ENCODE measurements at places on chromosomes 3 and 15.

DNA sequence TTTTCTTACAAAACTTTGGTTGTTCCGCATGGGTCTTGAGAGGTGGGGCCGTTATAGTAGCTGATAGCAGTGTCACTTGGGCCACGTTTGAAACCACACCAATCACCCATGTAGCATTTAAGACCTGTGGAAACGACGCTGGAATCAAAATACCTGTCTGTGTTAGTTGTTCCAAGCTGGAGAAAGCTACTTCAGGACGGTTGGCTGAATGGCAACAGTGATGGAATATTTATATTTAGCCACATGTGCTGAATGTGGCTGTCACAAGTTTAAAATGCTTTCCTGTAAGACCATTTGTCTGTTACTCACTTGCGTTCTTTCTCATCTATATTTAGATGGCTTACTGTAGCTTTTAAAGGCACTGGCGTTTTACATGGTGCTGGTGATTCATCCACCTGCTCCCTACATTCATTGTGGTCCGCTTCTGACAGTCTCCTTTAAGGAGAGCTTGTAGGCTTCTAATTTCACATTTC lies 1.4 kb downstream of the DNAJA4 start:
- DNase-seq, result peak; percentile 82

DNA sequence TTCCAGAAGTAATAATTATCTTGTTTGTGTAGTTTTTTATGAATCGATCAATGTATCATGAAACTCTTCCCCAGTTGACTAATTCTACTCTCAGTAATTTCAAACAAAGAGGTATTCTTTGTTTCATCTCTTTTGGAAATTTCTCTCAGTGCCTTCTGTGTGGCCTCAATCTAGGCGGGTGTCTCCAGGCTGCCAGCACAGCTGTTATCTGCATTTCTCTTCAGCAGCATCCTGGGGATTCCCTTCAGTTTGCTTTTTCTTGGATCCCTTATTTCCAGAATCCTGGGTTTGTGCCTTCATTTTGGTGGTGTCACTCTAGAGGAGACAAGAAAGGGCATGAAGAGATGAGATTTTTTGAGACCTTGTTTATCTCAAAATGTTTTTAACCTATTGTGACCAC lies 22.7 kb downstream of the NIPA2 start:
- DNase-seq, result no peak

DNA sequence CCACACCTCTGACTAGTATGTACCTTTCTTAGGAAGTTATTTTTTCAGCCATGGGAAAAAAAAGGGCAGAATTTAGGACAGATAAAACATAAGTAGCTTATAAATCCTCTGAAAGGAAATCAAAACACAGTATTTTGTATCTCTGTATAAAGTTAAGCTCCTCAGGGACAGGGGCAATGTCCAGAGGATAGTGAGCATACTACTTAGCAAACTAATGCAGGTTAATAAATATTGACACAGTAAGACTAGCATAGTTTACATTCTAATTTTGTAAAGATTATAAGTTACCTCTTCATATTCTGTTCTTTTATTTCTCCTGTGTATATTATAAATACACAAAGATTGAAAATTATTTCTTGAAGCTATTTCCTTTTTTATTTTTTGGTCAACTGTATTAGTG lies 2.1 kb downstream of the UBE3A start:
- no peak for DNase-seq

DNA sequence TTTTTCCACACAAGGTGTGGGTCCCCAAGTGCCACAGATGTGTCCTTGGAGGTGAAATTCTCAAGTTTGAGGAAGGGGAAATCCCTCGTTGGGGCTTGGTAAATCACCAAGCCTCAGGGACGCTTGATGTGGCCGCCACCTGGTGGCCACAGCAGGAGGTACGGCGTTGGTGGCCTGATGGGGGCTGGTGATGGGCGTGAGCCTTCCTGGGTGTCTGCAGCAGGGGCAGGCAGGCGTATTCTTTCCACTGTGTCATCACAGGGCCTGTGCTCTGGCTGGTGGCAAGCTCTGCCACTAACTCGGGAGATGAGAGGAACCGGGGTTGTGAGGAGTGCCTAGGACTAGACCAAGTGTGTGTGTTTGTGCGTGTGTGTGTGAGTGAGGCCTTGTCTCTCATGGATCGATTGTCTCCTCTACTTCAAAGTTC lies 4.2 kb downstream of the ACOX2 start:
- peak; percentile 51 for DNase-seq

DNA sequence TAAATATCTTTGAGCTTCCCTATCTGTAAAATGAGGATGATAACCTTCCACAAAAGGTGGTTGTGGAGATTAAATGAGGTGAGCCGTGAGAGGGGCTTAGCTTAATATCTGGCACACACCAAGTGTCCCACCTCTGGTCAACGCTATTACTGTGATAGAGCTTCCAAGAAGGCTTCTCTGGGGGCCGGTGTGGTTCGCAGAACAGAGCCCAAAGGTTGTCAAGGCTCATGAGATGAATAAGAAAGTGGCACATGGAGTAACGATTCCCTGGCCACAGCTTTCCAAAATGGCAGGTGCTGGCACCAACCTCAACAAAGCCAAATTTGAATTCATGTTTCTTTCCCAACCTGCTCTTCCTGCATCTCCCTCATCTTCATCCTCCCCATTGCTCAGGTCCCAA lies 10.4 kb downstream of the KY start:
- DNase-seq, result no peak

GRCh38 chr3:7709376-7710082 lies 792.1 kb upstream of the LMCD1 start:
- DNase-seq, result no peak

- DNase-seq, result no peak
Observed at GRCh38 chr3:55893045-55893664, 406.0 kb upstream of the WNT5A start.

GRCh38 chr15:91562698-91563097 lies 290.8 kb upstream of the SLCO3A1 start:
- DNase-seq, result no peak

- no peak for DNase-seq
Observed at GRCh38 chr3:53023072-53023823, 22.6 kb downstream of the SFMBT1 start.

GRCh38 chr3:125147491-125147820 lies 65.1 kb downstream of the SLC12A8 start:
- no peak for DNase-seq

DNA sequence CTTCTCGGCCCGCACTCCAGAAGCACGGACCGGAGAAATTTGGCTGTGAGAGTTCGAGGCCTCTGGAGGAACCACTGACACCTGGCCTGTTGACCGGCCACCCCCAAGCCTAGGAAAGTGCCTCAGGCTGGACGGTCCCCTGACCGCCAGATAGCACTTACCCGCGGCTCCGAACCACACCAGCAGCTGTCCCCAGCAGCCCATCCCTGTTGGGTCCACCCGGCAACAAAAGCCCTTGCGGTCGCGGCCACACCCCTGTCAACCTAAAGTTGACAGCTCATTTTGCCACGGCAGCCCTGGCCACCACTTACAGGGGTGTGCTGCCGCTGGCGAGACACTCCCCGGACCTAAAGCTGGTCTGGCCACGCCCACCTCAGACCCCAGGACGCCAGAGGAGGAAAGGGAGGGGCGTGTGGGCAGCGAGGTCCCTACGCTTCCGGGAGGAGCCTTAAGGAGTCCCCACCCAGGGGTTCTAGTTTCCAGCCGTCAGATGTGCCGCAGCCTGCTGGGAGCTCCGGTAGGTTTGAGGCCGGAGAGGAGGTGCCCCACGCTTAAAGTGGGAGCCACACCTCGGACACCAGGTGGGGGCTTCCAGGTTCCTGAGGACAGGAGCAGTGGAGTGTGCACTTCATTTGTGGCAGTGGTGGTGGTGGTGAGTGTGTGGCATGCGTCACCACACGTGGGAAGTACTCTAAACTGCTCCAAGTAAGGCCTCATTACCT lies at the start of gene LTK:
LTK (minus strand) TSS at position 322 of the 722 bp plus-strand sequence; CDS start at position 204, 118 bp downstream.
- DNase-seq, result no peak

DNA sequence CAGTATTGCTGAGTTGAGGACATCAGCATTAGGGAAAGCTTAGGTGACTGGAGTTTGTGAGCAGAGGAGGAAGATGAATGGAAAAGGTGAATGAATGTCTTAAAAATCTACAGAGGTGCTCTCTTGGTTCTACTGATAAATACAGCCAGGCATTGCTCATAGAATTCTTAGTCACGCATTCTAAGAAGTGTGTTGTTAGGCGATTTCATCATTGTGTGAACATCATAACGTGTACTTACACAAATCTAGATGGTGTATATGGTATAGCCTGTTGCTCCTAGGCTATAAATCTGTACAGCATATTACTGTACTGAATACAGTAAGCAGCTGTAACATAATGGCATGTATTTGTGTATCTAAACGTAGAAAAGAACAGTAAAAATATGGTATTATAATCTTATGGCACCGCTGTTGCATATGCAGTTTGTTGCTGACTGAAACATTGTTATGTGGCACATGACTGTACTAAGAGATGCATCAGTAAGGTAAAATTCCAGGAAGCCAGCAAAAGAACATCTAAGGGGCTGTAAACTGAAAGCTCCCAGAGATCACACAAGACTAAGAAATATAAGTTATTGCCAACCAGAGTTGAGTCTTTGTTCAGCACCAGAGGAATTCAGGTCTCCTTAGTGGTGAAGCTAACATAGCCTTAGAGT lies 42.9 kb upstream of the ASB14 start:
- DNase-seq, result no peak

- no peak for DNase-seq
Observed at GRCh38 chr3:138092023-138092422, 23.4 kb downstream of the DZIP1L start.

- peak; percentile 45 for DNase-seq
Observed at GRCh38 chr3:155556531-155556930, 188.3 kb downstream of the PLCH1 start.

- no peak for DNase-seq
Observed at GRCh38 chr3:137764001-137764433, at the start of gene SOX14. Gene SOX14 (plus strand): TSS chr3:137764315. CDS start chr3:137764785, 470 bp downstream.

- DNase-seq, result no peak
Observed at GRCh38 chr3:166444756-166445155, 607.5 kb upstream of the BCHE start.

DNA sequence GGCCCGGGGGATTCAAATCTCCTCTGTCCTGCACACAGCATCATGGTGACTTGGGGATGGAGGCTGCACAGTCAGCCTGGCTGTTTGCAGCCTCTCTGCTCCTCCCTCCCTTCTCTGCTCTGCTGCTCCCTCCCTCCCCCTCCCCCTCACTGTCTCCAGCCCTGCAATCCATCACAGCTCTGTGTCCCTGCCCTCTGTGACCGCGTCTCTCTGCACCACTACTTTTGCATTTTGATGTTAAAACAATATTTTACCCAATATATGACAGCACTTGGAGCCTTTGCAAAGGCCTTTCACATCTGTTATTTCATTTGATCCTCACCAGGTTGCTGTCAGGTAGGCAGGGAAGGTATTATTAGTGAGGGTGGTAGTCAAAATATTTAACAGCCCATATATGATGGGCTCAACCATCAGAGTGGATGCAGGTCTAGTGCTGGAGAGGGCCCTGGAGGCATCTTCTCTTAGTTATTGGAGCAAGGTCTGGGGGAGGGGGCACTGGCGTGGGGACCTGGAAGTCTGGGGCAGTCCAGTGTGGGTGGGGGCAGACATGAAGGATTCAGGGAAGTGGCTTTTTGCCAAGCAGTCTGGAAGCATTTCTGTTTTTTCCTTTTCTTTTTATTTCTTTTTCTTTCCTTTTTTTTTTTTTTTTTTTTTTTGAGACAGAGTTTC lies 16.3 kb upstream of the VPS8 start:
- no peak for DNase-seq

DNA sequence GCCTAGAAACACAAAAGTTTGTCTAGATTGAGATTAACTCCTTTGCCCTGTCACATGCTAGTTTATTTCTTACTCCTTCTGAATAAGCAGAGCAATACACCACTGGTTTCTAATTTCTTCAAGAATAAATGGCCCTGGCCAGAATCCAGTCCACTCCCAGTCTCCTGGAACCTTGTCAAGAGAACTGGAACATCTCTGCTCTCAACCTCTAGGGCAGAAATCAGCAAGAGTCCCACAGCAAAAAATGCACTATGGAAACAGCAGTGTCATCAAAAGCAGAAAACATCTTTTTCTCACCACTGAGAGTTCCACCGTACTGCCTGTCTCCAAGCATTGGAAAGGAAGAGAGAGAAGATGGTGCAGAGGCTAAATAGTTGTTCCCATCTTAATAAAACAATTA lies 35.9 kb upstream of the PPP2R3A start:
- peak; percentile 86 for DNase-seq

- DNase-seq, result peak; percentile 55
Observed at GRCh38 chr3:194137506-194138474, 1.8 kb downstream of the HES1 start.

- DNase-seq, result no peak
Observed at GRCh38 chr3:169695031-169695430, 31.5 kb upstream of the MECOM start.

GRCh38 chr3:130671545-130672312 lies 74.9 kb downstream of the PIK3R4 start:
- peak; percentile 4 for DNase-seq

- DNase-seq, result peak; percentile 43
Observed at GRCh38 chr3:150268426-150269391, 139.4 kb upstream of the TSC22D2 start.

DNA sequence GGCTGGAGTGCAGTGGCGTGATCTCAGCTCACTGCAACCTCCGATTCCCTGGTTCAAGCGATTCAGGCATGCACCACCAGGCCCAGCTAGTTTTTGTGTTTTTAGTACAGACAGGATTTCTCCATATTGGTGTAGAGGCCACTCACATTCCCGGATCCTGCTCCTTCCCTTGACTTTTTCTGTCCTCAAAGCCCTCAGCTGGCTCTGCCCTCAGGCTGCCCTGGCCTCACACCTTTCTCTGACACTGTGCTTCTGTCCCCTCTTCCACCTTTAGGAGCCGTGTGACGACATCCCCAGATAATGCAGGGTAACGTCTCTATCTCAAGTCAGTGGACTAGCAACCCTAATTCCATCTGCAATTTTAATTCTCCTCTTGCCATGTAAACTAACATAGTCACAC lies 8.6 kb upstream of the CYFIP1 start:
- DNase-seq, result no peak

DNA sequence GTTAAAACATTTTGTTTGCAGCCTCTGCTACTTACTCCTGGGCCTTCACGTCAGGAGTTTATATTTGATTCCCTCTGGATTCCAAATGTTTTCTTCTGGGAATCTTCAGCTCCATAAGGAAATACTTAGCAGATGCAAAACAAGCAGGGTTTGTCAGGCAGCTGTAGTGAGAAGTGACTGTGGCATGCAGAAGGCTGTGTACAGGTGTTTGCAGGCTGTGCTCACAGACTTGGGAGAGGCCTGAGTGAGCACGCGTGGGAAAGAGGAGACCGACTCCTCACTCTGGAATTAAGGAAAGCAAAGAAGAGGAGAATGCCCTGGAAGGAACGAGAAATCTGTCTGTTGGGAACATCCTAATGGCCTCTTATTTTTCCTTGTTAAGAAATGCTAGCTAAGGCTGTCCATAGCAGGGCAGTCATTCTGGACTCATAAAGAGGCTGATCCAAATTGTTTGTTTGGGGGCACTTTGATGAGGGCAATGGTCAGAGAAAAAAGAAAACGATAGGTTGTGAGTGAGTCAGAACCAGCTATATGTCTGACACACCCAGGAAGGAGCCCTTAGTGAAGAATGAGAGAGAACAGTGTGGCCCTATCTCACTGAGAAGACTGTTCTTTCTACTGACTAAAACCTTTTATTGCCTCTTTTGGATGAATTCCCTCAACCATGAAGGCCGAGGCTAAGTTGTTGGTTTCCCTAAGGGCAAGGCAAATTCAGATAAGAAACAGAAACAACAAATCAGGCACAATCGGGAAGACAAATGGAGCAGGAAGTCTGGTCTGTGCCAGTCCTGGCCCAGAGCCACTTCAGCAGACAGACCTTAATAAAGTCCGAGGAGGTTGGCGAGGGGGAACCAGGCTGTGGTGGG lies 82.6 kb downstream of the TGFBR2 start:
- peak; percentile 85 for DNase-seq
